ENCODE measurements at places on chromosomes 2 and 18.

- DNase-seq: no peak
Observed at GRCh38 chr18:7221424-7222155, 9.3 kb upstream of the LRRC30 start.

DNA sequence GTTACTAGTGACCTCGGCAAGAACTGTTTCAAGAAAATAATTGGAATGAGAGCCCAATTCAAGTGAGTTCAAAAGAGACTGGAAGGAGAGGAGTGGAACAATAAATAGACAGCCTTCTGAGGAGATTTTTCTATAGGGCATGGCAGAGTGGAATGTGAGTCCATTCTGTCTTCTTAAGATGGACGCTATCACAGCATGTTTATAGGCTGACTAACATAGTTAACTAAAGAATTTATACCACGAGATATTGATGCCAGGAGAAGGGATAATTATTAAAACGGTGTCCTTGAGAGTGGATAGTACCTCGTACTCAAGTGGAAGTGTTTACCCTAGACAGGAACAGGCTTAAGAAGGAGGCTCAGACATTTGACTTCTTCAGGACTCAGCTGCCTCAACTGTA, 143.5 kb upstream of the RBBP8 start:
- no peak for DNase-seq

GRCh38 chr2:64565949-64566710, 42.0 kb downstream of the AFTPH start:
- DNase-seq: no peak

- no peak for DNase-seq
Observed at GRCh38 chr2:160333324-160334027, 133.4 kb upstream of the ITGB6 start.

- DNase-seq: no peak
Observed at GRCh38 chr2:111143107-111143842, 22.6 kb downstream of the BCL2L11 start.

GRCh38 chr2:132268977-132269523, 107.3 kb upstream of the ANKRD30BL start:
- no peak for DNase-seq

DNA sequence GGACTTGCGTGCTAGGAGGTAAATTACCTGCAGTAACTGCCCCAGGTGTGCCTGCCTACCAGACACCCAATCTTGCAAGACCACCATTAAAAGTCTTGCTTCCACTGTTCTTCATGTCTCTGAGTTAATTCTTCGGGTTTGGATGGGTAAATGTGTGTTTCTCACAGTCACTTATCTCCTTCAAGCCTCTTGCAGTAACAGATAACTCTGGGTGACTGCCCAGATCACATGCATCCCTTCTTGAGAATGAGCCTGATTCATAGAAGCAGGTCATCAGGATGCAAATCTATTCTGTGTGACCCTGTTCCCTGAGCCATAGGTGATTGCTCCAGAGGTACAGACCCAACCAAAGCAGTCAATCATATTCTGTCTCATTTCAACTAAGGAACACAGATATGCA, 194.6 kb downstream of the METTL4 start:
- no peak for DNase-seq

DNA sequence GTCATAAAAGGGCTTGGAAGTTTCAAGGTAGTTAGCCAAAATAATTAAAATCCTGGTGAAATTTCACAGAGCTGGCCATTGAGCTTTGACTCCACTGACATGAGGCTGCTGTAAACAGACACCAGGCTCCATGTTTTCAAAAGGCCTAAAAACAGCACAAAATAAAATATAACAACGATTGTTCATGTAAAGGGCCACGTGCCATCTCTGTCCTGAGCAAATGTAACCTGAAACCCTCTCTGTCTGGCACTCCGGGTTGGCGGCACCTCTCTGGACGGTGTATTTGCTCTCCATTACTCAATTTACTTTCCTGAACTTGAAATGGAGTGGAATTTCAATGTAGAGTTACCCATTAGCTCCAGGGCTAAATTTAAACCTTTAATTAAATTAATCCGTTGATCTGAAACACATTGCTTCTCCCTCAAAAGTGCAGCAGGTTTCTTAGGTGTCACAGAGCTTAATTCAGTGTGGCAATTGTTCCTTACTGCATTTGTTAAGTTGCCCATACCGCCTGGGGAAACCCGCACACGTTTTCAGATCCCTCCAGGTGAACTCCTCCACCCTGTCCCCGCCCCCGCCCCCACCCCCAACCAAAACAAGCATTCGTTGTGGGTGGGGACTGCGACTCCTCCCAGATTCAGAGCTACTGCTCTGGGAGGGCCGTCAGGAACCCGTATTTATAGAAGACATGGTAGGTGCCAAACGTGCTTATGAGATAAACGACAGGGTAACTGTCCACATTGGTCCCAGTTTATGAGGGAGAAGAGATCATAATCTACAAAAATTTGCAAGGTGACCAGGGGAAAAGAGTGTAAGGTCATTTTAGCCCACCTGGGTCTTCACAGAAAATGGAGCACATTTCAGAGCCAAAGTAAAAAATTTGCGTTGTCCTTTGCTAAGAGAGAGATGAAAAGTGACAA, 1.2 kb upstream of the CABLES1 start:
- peak; percentile 34 for DNase-seq

GRCh38 chr2:40332191-40332826, 119.6 kb downstream of the SLC8A1 start:
- no peak for DNase-seq

- DNase-seq: no peak
Observed at GRCh38 chr2:230680463-230681170, 32.0 kb upstream of the CAB39 start.

- DNase-seq: no peak
Observed at GRCh38 chr2:110771547-110772382, 39.4 kb downstream of the ACOXL start.

GRCh38 chr2:157743051-157743450, 114.4 kb upstream of the ACVR1C start:
- no peak for DNase-seq

DNA sequence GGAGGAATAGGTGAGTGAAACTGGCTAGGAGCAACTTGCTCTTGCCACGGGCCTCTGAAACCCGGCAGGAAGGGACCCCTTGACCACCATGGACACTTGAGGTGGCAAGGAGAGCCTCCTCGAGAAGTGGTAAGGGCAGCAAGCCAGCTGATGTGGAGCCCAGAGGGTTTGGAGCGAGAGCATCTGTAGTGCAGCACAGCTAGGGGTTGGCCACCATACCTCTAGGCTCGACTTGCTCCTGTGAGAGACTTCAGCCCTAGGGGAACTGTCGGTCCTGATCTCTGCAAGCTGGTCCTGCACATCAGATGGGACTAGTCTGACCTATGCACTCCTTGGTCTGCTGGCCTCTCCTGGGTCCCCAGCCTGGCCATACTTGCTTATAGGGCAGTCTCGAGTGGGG, 158.4 kb downstream of the CCDC178 start:
- no peak for DNase-seq

- DNase-seq: no peak
Observed at GRCh38 chr2:85840091-85840490, 48.7 kb downstream of the ST3GAL5 start.

- DNase-seq: peak; percentile 47
Observed at GRCh38 chr18:59988098-59988706, 88.4 kb downstream of the PMAIP1 start.

DNA sequence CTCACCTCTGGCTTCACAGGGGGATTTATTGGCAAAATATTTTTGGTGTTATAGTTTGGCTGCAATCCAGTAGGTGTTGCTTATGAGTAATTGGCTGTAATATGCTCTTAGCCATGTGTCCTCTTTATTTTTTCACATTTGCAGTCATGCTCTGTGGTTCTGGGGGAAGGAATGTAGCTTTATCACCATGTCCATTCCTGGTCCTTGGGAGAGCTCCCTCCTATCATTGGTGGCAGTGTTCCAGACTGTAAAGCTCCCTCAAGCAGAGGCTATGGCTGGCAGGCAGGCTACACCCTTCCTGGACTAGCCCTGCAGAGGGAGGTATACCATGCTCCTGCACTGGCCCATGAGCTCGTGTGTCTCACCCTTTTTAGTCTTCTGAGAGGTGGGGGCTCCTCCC, 120.0 kb upstream of the FSIP2 start:
- no peak for DNase-seq

DNA sequence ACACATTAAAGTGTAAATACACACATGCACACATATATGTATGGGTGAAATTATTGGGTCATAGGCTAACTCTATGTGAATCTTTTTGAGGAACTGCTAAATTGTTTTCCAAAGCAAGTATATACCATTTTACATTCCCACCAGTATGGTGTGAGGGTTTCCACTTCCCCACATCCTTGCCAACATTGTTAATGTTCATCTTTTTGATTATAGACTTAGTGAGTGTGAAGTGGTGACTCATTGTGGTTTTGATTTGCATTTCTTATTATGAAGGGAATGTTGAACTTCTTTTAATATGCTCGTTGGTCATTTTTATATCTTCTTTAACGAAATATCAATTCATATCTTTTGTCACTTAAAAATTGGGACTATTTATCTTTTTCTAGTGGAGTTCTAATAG, 181.8 kb upstream of the GCFC2 start:
- DNase-seq: no peak

DNA sequence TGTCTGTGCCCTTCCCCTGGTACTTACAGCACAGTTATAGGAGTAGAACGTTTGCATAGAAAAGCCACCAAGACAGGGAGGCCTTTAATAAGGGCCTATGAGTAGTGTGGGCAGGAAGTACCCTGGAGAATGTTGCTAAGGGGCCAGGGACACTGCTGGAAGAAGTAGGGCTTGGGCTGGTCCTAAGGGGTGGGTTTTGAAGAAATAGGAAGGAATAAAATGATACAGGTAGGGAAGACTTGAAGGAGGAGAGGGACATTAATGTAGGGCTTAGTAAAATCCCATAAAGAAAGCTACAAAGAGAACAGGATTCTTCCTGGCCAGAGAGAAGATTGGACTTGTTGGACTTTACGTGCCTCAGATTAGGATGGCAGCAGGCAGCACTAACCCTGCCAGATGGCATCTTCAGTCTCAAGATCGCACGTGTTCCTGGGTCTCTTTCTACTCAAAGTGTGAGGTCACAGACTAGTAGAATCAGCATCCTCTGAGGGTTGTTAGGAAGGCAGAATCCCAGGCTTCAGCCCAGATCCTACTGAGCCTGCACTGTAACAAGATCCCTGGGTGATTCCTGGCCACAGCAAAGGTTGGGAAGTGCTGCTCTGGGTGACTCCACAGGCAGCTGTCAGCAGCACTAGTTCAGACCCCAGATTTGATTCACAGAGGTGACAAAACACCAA, 39.2 kb downstream of the EPAS1 start:
- DNase-seq: no peak

- no peak for DNase-seq
Observed at GRCh38 chr2:232420463-232421188, 14.0 kb downstream of the ALPG start.

DNA sequence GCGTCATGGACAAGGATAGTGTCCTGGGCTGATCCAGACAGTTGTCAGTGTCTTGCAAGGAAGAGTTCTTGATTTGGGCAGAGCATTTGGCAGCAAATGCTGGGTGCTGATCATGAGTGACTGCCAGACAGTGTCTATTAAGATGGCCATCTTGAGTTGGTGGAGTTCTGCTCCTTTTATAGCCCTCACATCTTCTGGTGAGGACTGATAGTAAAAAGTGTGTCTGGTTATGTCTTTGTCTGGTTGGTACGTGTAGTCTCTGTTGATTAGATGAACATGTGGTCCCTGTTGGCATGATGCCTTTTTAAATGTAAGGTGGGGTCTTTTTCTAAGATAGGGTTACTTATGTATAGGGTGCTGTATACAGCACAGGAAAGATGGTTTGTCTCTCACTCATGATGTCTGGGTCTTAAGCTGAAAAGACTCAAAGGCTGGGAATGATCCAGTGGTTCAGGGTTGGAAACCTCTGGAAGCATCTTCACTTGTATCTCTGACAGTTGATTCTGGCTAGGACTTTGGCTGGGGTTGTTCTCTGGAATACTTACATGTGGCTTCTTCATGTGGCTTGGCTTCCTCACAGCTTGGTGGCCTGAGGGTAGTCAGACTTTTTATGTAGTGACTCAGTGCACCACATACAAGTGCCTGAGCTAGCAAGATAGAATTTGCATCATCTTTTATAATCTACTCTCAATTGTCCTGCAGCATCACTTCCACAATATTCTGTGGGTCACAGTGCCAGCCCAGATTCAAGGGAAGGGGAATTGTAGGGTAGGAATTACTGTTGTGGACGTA, 11.8 kb downstream of the MTX2 start:
- no peak for DNase-seq

DNA sequence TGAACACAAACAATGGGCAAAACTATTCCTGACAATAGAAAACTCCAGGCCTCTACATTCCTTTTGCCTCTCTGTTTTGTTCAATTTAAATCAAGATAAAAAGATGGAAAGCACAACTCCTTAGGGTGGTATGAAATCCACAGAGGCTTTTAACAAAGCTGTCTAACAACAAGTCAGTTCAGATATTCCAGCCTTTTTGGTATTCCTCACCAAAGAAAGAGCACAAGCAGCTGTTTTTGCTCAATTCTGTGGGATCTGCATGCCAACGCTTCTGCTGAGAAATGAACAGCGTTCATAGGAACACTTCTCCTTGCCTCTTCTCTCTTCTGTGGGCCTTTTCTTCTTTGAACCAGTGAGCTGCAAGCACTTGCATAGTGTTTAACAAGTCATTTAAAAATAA, 411.6 kb upstream of the TCF4 start:
- no peak for DNase-seq

DNA sequence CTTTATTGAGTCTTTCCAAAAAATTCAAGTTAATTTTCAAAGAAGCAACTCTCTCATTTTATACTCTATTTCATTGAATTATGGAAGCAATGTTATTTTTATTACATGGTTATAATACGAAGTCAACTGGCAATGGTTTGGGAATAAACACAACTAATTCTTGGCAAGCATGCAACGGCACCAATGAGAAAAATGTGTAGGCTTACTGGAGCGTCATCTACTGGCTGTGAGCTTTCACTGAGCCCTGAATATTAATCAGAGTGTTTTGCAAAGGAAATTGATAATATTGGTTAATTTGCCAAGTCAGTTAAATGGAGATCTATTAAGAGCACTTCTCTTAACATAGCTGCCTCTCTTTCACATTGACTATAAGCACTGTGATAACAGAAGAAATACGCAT, 163.9 kb downstream of the IKZF2 start:
- no peak for DNase-seq

GRCh38 chr2:12657560-12657959, 59.2 kb upstream of the TRIB2 start:
- DNase-seq: no peak

DNA sequence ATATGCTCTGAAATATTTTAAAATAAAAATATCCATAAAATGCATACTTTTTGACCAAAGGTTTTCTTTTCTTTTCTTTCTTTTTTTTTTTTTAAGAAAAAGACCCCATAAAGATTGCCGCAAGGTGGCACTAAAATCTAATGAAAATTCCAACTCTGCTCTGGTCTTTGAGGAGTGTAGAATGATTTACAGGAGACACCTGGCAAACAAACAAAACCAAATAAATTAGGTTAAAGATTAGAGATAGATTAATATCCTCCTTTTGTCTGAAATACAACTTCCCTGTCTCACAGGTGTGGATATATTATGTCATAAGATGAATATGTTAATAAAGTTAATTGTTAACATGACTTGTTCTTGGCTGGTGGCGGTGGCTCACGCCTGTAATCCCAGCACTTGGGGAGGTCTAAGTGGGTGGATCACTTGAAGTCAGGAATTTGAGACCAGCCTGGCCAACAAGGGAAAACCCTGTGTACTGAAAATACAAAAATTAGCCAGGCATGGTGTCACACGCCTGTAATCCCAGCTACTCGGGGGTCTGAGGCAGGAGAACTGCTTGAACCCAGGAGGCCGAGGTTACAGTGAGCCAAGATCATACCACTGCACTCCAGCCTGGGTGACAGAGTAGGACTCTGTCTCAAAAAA, 3.5 kb upstream of the RHOB start:
- no peak for DNase-seq
